Activated CD4-positive, alpha-beta T cell treated with anti-CD3 and anti-CD28 coated beads, Interleukin-2, amount 50 U/mL, for 4 hours (primary cell): ENCODE measurements at places on chromosomes 6 and 20.

DNA sequence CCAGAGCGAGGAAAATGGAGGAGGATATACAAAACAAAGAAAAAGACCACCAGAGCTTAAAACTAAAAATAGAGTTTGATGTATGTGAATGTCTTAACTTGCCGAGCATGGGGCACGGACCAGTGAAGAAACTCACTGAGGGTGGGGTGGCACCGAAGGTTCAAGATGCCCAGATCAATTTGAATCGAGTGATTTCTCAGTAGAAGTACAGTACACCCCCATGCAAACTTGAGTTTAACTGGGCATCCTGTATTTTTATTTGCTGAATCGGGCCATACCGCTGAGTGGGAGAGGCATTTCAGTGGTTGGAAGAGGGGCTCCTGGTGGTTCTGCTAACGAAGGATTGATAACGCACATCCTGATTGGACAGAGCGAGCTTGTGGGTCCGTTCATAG, 81.7 kb downstream of the ANKRD60 start:
- DNase-seq: no peak

DNA sequence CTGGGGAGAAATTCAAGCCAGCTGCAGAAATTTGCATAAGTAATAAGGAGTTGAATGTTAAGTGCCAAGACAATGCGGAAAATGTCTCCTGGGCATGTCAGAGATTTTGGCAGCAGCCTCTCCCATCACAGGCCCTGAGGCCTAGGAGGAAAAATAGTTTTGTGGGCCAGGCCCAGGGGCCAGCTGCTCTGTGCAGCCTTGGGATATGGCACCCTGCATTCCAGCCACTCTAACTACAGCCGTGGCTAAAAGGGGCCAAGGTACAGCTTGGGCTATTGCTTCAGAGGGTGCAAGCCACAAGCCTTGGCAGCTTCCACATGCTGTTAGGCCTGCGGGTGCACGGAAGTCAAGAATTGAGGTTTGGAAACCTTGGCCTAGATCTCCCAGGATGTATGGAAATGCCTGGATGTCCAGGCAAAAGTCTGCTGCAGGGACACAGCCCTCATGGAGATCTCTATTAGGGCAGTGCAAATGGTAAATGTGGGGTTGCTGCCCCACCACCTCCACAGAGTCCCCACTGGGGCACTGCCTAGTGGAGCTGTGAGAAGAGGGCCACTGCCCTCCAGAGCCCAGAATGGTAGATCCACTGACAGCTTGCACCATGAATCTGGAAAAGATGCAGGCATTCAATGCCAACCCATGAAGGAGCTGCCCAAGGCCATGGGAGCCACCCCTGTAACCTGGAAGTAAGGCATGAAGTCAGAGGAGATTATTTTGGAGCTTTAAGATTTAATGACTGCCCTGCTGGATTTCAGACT, 126.5 kb downstream of the DTNBP1 start:
- no peak for DNase-seq

DNA sequence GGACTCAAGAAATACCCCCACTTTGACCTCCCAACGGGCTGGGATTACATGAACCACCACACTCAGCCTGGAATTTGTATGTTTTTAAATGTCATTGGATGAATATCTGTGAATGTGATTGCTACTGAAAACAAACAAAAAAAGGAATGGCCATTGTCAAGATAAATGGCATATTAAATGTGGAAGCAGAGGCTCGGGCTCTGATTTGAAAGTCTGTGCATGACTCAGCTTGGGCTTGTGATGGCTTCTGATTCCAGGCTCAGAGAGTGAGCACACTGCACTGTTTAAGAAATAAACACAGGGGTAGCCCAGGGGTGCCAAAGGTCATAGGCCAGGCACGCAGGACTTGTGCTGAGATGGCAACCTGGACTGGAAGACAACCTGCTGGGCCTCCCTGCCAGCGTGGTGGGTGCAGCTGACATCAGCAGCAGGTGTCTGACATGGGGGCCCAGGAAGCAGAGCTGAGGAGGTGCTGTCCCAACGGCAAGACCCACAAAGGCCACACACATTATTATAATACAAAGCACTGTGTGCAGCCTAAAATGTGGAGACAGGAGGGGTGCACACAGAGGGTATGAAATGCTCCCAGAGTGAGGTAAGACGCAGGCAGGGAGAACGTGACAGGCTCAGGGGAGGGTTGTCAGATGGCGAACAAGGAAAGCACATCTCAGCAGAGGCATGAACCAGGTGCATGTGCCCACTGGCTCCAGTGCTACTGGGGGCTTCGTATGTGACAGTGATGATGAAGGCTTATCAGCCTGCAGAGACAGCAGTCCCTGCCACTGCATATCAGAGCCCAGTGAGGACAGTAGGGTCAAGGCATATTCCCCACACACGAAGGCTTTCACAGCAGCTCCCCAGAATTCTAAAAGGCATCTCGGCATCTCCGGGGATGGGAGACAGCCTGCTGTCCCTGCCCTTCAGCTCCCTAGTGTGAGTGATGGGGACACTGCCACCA, 169.4 kb downstream of the SYNDIG1 start:
- DNase-seq: no peak

GRCh38 chr20:62073323-62073722, 7.6 kb upstream of the TAF4 start:
- DNase-seq: no peak

GRCh38 chr6:26332074-26332387, 33.0 kb upstream of the BTN3A2 start:
- no peak for DNase-seq
